DMS53 (cell line): ENCODE measurements at places on chromosomes 4 and X.

DNA sequence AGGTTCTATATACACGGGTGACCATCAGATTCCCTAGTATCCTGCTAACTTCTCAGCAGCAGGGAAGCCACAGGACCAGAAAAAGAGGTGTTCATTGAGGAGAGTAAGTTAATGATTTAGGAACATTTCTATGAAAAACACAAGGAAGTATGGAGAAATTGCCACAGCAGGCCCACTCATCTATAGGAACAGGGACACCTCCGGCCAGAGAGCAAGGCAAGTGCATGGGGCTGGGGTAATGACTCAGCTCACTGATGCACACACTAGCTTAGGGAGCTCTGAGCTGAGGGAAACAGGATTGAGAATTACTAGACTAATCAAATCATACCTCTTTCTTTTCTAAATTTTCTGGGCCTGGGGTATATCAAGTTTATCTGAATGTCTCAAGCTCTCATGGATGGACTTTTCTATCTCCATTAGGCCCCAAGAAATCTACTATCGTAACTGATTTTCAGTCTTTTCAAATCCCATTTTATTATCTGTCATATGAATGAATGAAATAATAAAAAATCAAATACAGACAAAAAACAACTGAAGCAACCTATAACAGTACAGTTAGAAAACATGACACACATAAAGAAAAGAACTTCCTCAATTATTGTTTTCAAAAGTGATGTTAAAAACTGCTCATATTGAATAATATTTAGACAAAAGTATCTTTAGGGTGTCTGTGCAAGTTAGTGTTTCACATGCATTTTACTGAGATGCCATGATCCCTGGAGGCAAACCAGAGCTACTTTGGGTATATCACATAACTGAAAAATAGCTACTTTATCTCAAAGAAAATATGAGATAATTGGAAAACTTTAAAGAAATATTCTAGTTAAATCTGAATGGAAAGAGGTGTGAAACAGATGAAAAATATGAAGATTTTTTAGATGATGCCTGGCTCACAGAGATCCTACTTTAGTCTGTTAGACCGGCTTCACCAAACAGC is 89.8 kb downstream of the FBXO8 start:
- peak; percentile 14 for DNase-seq

DNA sequence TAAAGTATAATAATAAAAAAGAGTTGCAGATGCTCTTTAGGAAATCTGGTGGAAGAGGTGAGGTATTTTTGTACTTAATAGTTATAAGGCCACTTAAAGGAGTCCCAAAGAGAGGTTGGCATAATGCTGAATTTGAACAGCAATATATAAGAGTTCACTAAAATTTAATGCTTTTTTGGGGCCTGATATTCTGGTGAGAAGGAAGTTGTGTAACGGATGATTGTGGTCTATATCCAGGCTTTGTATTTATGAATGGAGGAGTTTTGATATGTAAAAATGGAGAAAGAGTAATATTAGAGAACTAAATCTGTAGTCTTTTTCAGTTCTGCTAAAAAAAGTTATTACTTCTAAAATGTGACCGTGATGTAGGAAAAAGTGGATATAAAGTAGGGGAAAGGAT is 20.4 kb downstream of the BMP2K start:
- no peak for DNase-seq

DNA sequence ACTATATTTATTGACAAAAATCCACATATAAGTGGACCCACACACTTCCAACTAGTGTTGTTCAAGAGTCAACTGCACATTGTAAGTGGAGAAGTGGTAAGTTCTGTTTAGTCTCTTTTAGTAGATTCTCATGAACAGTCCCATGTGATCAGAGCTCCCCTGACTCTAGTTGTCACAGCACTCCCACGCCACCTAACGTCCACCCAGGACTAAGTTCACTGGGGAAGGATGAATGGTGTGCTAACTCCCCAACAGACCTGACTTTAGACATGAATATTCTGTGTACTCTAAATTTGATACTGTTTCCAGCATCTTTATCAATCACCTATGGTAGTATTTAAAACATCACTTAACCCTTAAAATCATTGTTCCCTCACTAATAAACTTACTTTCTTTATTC is 59.8 kb downstream of the PACRGL start:
- peak; percentile 32 for DNase-seq

DNA sequence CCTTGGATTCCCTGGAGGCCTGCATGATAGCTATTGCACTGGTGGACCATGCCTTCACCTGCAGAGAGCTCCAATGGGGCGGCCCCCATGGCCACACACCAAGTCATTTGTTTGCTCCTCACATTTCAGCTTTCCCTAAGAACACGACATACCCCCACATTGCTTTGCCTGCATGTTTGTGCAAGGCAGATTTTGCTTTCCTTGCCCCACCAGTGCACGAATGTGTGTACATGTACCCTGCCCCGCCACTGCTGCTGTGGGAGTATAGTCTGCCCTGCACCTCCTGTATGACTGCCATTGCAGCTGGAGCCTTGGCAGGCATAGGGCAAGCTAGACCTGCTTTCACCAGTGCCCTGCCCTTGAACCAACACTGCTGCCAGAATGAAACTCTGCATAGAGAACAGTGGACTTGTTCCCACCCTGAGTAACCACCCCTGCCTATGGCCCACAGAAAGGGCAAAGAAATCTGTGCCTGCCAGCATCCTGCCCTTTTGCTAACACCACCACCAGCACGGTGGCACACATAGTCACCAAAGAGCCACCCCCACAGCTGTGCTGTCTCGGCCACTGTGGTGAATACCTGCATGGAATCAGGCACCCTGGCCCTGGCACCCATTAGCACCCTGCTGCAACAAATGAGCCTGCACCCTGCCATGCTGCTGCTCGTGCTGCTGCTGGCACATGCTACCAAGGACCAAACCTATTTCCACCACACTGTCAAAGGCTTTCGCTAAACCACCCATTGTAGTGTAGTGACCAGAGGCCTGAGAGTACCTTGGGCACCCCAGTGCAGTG is 661.7 kb upstream of the FAM241A start:
- DNase-seq = no peak

GRCh38 chr4:89535251-89535650 is 227.7 kb upstream of the GPRIN3 start:
- no peak for DNase-seq

DNA sequence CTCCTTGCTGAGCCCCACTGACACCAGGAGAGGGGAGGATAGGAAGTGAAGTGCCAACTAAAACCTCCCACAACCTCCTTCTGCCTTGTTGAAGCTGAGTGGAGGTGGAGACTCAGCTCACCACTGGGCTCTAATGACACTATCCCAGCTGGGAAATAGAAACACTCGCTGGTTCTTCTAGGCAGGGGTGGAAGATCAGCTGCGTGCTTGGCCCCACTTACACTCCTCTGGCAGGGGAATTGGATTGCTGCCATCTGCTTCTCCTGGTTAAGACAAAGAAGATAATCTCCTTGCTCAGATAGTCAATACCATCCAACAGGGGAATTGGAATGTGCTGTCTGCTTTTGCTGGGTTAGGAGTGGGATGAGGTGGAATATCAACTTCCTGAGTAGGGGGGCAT is 392.5 kb downstream of the ZNF674 start:
- DNase-seq = no peak

DNA sequence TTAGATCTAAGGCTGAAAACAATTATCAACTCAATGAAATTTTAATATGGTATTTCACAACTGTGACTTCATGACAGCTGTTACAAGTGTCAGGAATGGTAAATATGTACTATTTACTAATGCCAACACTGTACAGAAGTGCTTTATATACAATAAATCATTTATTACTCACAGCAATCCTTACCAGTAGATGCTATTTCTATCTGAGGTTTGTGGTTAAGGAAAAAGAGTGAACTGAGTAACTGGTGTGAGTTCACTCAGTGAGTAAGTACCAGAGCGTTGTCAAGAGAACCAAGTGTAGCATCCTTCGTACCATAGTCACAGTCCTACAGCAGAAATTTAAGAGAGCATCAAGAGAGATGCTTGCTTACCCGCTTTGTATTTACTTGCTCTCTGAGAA is 23.3 kb downstream of the MTHFD2L start:
- DNase-seq = peak; percentile 8

DNA sequence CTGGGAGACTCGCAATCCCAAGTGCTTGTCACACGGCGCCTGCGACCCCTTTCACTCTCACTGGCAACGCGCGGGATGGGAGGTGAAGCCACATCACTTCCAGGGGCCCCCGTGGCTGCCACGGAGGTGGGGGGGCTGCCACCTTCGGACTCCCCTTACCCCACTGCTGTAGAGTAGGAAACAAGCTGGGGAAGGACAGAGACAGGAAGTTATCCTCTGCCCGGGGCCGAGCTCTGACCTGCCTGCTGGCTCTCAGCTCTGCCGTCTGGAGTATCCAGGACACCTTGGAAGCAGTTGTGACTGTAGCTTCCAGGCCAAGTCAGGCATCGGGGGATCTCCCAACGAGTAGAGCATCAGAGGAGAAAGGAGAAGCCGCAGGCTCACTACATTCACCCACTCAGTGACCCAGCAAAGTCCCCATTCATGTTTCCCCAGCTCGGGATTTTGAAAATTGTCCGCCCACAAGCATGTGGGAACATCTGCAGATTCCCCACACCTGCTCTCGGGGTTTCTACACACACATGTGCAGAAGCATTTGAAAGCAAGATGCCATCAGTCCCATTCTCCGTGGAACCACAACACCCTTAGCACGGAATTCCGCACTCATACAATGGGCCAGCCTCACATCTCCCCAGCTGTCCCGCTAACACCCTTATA is 10.8 kb downstream of the PDZD4 start:
- peak; percentile 46 for DNase-seq

DNA sequence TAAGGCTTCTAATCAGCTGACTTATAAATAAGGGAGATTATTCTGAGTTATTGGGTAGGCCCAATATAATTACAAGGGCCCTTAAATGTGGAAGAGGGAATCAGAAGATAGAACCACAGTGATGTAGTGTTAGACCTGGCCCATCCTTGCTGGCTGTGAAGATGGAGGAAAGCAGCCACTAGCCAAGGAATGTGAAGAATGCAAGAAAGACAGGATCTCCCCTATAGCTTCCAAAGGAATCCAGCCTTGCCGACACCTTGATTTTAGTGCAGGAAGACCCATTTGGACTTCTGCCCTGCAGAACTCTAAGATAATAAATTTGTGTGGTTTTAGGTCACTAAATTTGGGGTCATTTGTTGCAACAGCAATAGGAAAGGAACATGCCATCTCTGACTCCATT is 150.6 kb downstream of the SPATA18 start:
- no peak for DNase-seq

DNA sequence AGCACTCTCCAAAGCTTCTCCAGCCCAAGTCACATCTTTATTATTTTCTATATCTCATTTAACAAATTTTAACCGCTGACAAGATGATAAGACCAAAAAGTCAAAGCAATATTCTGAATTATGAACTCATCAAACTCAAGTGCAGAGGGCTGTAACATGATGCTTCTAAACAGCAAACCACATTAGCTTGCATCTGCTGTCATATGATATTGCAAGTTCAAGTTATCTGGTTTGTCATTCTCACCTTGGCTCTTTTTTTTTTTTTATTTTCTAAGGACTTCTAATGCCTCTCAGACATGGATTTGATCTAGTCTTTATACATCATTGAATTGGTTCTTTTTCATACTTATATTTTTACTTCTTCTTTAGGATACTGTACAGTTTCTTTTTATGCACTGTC is 93.4 kb downstream of the SLC10A7 start:
- peak; percentile 62 for DNase-seq

- peak; percentile 25 for DNase-seq
These were observed 690 bp upstream of the NEIL3 start for GRCh38 chr4:177308847-177309521.

- DNase-seq = no peak
These were observed 47.9 kb downstream of the CXCL1 start for GRCh38 chr4:73917081-73917501.

GRCh38 chr4:137474711-137475301 is 57.5 kb downstream of the PCDH18 start:
- DNase-seq = no peak

DNA sequence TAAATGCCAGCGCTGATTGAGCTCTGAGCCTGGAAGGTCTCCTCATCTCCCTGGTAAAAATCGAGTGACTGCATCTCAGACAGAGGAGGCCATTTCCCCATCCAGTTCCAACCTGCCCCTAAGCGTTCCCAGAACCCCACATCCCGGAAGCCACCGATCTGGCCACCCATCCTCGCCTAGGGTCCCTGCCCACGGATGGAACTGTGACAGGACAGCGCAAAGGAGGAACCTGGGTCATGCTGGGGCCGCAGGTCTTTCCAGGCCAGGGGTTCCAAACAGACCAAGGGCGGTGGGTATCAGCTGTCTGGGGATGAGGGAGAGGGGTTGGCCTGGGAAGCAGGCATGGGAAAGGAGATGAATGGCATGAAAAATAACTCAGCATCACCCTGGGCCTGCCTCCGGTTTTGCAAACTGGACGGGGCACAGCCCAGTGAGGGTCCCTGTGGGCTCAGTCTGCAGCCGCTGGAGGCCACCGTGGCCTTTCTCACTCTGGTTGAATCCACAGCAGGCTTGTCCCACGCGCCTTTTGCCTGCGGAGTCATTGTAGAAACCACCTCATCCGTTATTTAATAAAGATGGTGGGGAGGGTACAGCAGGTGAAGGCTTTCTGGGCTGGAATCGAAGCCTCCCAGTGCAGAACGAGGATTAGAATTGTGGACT is 49.1 kb downstream of the ABLIM2 start:
- DNase-seq = no peak

DNA sequence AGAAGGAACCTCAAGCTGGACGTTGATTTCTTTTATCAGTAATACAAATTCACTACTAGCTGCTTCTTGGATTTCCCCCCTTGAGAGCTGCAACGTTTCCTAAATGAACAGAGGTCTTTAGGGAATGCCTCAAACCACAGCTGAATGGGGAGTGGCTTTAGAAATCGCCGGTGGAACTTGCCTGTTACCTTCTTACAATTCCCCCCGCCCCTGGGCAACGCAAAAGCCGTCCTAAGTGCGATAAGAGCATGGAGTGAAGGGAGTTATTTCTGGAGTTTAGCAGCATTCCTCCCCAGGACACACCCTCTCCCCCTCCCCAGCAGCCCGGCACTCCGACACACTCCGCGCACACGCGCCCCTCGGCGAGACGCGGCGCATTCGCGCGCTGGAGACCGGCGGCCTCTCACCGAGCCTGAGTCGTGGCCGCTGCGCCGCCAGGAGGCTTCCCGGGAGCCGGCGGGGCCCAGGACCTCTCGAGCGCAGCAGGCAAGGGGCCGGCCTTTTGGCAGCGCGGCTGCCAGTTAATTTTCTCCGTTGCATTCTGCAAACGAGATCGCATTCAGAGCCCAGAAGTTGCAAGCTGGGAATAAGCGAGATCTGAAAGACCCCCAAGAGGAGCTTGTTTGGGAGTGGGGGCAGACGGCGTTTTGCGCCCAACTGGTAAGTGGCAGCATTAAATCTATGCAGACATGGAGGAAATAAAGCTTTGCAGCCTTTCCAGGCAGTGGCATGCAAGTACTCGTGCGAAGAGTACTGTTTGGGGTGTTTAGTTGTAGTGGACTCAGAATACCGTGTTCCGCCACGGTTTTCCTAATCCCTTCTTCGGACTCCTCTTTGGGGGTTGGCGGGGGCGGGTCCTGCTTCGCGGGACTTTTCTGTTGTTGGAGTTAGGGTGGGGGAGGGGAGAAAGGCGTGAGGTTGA is 134.7 kb downstream of the PALLD start:
- DNase-seq = peak; percentile 78
